ENCODE measurements at places on chromosomes 13 and 19.

- no peak for DNase-seq
Measured at GRCh38 chr19:38079926-38080380, 144.1 kb downstream of the DPF1 start.

GRCh38 chr13:90300015-90300414, 1047.5 kb upstream of the MIR17HG start:
- DNase-seq, result no peak

DNA sequence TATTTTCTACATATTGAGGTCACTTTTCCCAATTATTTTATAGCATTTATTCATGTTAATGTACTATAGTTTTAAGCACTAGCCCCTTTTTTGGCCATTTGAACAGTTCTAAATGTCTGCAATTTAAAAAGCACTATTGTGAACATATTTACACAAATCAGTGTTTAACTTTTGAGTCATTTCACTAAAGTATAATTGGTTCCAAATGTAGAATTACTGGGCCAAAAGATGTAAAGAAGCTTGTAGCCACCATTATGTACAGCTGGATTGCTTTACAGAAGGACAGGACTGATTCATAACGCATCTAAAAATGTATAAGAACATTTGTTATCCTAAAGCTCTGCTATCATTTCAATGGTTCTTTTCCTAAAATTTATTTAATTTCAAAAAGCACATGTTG, 16.6 kb upstream of the ATP12A start:
- no peak for DNase-seq

GRCh38 chr19:6705931-6706632, 14.4 kb downstream of the C3 start:
- peak; percentile 37 for DNase-seq

GRCh38 chr13:106105153-106105552, 430.3 kb downstream of the EFNB2 start:
- DNase-seq, result no peak

DNA sequence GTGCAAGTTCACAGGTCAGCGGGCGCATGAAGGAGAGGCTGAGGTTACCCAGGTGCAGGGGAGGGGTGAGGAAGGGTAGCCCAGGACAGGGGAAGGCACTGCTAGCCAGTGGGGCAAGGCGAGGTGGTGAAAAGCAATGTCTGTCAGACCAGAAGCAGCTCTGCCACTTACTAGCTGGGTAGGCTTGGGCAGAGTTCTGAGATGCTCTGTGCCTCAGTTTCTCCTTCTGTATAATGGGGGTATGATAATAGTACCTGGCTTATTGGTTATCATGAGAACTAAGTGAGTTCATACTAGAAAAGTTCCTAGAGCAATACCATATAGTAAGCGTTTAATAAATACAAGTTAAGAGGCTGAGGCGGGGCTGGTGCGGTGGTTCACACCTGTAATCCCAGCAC, 14.3 kb upstream of the SCN1B start:
- DNase-seq, result no peak

DNA sequence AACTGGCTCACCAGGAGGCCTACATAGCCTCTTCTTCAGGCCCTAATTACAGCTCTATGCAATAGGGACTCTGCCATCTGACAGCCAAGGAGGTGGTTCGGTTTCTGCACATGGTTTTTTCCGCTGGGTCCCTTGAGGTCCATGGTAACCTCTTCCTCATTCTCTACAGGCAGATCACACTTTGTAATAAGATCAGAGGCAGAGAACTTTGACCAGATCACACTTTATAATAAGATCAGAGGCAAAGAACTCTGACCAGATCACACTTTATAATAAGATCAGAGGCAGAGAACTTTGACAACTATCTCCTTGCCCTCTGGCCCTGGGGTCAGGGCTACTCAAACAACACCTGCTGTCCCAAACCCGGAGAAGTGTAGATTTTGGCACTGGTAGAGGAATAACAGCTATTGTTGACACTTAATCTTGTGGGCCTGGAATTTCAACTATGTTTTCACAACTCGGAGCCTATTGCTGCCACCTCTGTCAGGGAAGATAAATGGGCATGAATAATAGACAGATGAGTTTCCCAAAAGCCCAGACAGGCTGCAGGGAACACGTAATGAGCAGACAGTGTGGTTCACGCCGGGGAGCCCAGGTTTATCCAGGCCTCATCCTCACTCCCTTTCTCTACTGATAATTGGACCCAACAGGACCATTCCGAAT, 246.1 kb downstream of the UQCRFS1 start:
- DNase-seq, result no peak

All from Peyer's patch (tissue), 4 donors.